ENCODE measurements at places on chromosomes 4 and X. TPM values are rescaled to one million over a fixed set of nuclear protein-coding genes. Genes with fewer than 3 reads are reported as not detected.

DNA sequence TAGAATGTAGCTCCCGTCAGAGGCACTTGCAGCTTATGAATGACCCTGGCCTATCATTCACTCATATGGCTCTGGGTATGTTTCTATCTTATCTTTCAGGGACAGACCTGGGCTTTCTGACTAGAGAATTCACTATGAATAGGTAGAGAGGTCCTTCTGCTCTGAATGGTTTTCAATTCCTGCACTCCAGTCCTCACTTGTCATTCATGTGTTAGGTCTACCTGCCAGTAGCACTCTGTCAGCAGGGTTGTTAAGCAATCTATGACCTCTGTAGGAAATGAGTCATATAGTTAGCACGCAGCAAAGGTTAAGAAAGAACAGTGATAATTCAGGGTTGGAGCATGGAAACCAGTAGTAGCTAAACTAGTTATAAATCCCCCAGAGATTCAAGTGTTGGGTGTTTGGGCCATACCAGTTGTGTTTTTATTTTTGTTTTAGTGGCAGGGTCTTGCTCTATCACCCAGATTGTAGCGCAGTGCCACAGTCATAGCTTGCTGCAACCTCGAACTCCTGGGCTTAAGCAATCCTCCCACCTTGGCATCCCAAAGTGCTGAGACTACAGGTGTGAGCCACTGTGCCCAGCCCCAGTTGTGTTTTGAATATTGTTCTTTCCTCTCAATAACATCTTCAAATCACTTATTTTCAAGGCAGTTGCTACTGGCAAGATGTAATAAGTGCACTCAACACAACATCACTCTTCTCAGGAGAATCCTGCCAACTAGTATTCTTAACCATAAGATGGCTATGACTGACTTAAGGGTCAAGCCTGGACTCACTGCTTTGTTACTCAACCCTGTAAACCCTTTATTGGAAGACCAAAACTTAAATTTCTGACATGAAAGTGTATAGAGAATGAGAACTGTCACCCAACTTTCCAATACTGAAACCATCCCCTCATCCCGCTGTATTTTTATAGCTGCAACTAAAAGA, 25.1 kb downstream of the ARL13A start:
- no peaks in the 10 kb centered on the region for H3K27me3 ChIP-seq
- peaks cover 8% of the 10 kb centered on the region for H3K36me3 ChIP-seq
- H3K4me1 ChIP-seq = peaks cover 10% of the 10 kb centered on the region
- H3K27ac ChIP-seq = no peak overlapping the region

GRCh38 chrX:53287493-53288138, 6.2 kb upstream of the IQSEC2 start:
- H3K4me1 ChIP-seq = peaks cover 21% of the 10 kb centered on the region
- H3K27me3 ChIP-seq = no peaks in the 10 kb centered on the region
- H3K36me3 ChIP-seq = no peaks in the 10 kb centered on the region
- DNase-seq = peak; percentile 39
- H3K4me3 ChIP-seq = peak overlapping the region; percentile 77

- H3K4me1 ChIP-seq = peaks cover 15% of the 10 kb centered on the region
- H3K27me3 ChIP-seq = peaks cover 66% of the 10 kb centered on the region
- H3K36me3 ChIP-seq = no peaks in the 10 kb centered on the region
- H3K27ac ChIP-seq = no peak overlapping the region
- peak overlapping the region; percentile 66 for H3K4me3 ChIP-seq
These were observed 889 bp downstream of the MGARP start for GRCh38 chr4:139278912-139279759.

DNA sequence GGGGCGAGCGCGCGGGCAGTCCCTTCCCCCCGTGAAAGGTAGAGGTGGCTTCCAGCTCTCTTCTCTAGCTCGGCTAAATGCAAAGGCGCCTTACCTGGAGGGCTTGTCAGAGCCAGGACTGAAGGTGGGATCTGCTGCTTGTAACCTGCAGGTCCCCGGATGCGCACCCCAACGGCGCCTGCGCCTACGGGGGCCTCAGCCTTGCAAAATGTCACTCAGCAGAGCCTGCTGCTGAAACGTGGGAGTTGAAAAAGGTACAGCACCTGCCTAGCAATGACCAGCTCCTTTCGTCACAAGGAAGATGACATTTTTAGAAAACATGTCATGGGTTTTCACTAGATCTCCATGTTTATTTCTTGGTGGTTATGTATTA, 583 bp downstream of the ABHD18 start:
- peaks cover 10% of the 10 kb centered on the region for H3K36me3 ChIP-seq
- peak overlapping the region; percentile 95 for H3K27ac ChIP-seq
- H3K4me1 ChIP-seq = peaks cover 29% of the 10 kb centered on the region
- H3K4me3 ChIP-seq = peak overlapping the region; percentile 93
- DNase-seq = peak; percentile 74

- DNase-seq = no peak
- peaks cover 19% of the 10 kb centered on the region for H3K27me3 ChIP-seq
- H3K36me3 ChIP-seq = no peaks in the 10 kb centered on the region
- no peaks in the 10 kb centered on the region for H3K4me1 ChIP-seq
These were observed 7.1 kb upstream of the C4orf54 start for GRCh38 chr4:99664716-99665115.

GRCh38 chr4:5019274-5019673, at the start of gene CYTL1:
TSS of gene CYTL1 (minus strand) at chr4:5019458. CDS start at chr4:5019445, 13 bp downstream.
- peaks cover 20% of the 10 kb centered on the region for H3K27me3 ChIP-seq
- H3K27ac ChIP-seq = no peak within 1 kb of the TSS
- no peaks in the 10 kb centered on the region for H3K36me3 ChIP-seq
- DNase-seq = no peak

Gene CACNA1F
- 2.2 TPM for total RNA-seq

DNA sequence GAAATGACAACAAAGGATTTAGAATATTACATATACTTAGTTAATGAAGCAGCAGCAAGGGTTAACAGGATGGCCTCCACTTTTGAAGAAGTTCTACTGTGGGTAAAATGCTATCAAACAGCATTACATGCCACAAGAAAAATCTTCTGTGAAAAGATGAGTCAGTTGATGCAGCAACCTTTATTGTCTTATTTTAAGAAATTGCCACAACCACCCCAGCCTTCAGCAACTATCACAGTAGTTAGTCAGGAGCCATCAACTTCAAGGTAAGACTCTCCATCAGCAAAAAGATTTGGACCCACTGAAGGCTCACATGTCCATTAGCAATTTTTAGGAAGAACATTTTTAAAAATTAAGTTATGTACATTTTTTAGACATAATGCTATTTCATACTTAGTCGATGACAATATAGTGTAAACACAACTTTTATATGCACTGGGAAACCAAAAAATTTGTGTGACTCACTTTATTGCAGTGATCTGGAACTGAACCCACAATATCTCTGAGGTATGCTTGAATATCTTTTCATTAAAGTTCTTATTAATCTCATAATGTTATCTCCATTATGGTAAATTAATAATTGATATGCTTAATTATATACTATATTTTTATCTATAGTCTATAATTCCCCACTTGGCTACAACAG, 81.2 kb downstream of the SPCS3 start:
- no peak overlapping the region for H3K4me3 ChIP-seq
- H3K27ac ChIP-seq = no peak overlapping the region
- H3K36me3 ChIP-seq = no peaks in the 10 kb centered on the region
- no peak for DNase-seq
- H3K4me1 ChIP-seq = no peaks in the 10 kb centered on the region

Gene NXF2B
- total RNA-seq = not detected

- no peak overlapping the region for H3K4me3 ChIP-seq
- no peak for DNase-seq
- H3K27ac ChIP-seq = no peak overlapping the region
- H3K4me1 ChIP-seq = peaks cover 4% of the 10 kb centered on the region
- H3K27me3 ChIP-seq = no peaks in the 10 kb centered on the region
These were observed 16.6 kb downstream of the GEMIN8 start for GRCh38 chrX:14013054-14013453.

Gene CLGN
- total RNA-seq = not detected

GRCh38 chrX:129798888-129799287, 19.1 kb downstream of the SASH3 start:
- no peak overlapping the region for H3K4me3 ChIP-seq
- H3K4me1 ChIP-seq = peaks cover 8% of the 10 kb centered on the region
- H3K27me3 ChIP-seq = no peaks in the 10 kb centered on the region

DNA sequence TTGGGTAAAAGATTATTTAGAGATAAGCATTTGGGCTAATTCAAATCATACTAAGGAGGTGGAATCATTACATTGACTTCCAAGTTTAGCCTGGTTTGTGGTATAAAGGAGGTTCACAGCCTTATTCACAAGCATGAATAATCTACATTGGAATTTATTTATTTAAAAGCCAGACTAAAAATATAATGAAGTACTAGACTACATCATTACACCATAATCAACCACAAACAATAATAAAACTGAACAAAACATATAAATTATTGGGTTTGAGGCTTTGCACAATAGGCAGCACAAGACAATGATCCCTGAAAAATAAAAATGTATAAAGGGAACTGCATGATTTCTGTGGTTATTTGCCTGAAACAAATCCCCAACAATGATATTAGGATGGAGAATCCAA, 314.0 kb downstream of the GBA3 start:
- no peak for DNase-seq
- H3K27ac ChIP-seq = no peak overlapping the region
- no peak overlapping the region for H3K4me3 ChIP-seq

- DNase-seq = no peak
- H3K4me3 ChIP-seq = no peak overlapping the region
- no peaks in the 10 kb centered on the region for H3K27me3 ChIP-seq
- H3K4me1 ChIP-seq = no peaks in the 10 kb centered on the region
- H3K36me3 ChIP-seq = no peaks in the 10 kb centered on the region
- H3K27ac ChIP-seq = no peak overlapping the region
These were observed 83.6 kb downstream of the MXRA5 start for GRCh38 chrX:3262901-3263300.

- no peaks in the 10 kb centered on the region for H3K36me3 ChIP-seq
- no peaks in the 10 kb centered on the region for H3K4me1 ChIP-seq
- no peak overlapping the region for H3K27ac ChIP-seq
- no peak for DNase-seq
- H3K27me3 ChIP-seq = no peaks in the 10 kb centered on the region
These were observed 2.5 kb upstream of the RXFP1 start for GRCh38 chr4:158519226-158519625.

- peaks cover 1% of the 10 kb centered on the region for H3K36me3 ChIP-seq
- no peaks in the 10 kb centered on the region for H3K27me3 ChIP-seq
- no peak overlapping the region for H3K27ac ChIP-seq
These were observed 58.0 kb downstream of the SH3BGRL start for GRCh38 chrX:81259714-81260395.

DNA sequence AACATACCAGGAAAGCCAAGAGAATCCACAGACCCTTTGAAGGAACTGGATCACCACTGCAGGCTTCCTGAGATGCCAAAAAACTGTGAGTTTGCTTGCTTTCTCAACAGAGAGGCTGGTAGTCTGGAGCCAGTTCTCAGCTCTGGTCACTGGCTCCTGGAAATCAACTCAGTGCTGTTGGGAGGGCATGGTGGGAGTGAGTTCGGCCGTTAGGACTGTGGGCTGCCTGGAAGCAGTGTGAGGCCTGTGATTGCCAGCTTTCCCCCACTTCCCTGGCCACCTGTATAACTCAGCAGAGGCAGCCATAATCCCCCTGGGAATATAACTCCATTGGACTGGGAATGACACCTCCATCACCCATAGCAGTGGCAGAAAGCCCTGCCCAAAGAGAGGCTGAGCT, 122.0 kb upstream of the FSTL5 start:
- no peak overlapping the region for H3K27ac ChIP-seq
- no peak for DNase-seq
- no peaks in the 10 kb centered on the region for H3K27me3 ChIP-seq
- H3K4me1 ChIP-seq = no peaks in the 10 kb centered on the region
- no peak overlapping the region for H3K4me3 ChIP-seq
- H3K36me3 ChIP-seq = no peaks in the 10 kb centered on the region

Gene TAF1
- 66.8 TPM for total RNA-seq

GRCh38 chrX:57519578-57520118, 72.2 kb upstream of the ZXDB start:
- H3K4me1 ChIP-seq = no peaks in the 10 kb centered on the region
- H3K4me3 ChIP-seq = no peak overlapping the region

GRCh38 chr4:108888769-108889168, 125.9 kb upstream of the ETNPPL start:
- H3K27ac ChIP-seq = no peak overlapping the region
- peaks cover 5% of the 10 kb centered on the region for H3K27me3 ChIP-seq
- no peak overlapping the region for H3K4me3 ChIP-seq
- peaks cover 4% of the 10 kb centered on the region for H3K4me1 ChIP-seq

GRCh38 chr4:165711436-165711835, 161.6 kb upstream of the TLL1 start:
- no peak for DNase-seq
- no peaks in the 10 kb centered on the region for H3K27me3 ChIP-seq
- H3K4me3 ChIP-seq = no peak overlapping the region
- no peak overlapping the region for H3K27ac ChIP-seq
- no peaks in the 10 kb centered on the region for H3K36me3 ChIP-seq

GRCh38 chr4:186739802-186740434, 16.3 kb upstream of the FAT1 start:
- no peaks in the 10 kb centered on the region for H3K27me3 ChIP-seq
- no peak for DNase-seq
- H3K4me1 ChIP-seq = no peaks in the 10 kb centered on the region
- H3K27ac ChIP-seq = no peak overlapping the region

DNA sequence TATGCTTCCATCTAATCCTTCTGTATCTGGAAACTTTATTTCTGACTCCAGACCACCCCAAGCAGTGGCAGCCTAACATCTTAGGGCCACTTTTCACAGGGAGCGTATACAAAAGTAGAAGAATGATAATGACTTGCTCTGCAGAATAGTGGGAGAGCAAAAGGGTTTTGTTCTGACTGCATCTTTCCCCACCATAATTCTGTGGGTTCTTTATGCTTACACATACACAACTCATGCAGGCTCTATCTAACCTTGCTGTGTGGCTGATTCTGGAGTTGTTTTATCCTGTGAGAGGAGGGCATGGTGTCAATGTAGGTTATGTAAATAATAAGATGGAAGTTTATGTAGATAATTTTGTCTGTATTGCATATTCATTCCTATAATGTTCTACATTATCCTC, 42.4 kb upstream of the NDNF start:
- no peaks in the 10 kb centered on the region for H3K36me3 ChIP-seq
- no peak for DNase-seq
- no peak overlapping the region for H3K4me3 ChIP-seq
- no peak overlapping the region for H3K27ac ChIP-seq
- no peaks in the 10 kb centered on the region for H3K27me3 ChIP-seq

GRCh38 chrX:48927123-48927522, 8.3 kb upstream of the PIM2 start:
- H3K27ac ChIP-seq = no peak overlapping the region
- no peak overlapping the region for H3K4me3 ChIP-seq
- H3K4me1 ChIP-seq = peaks cover 12% of the 10 kb centered on the region
- peaks cover 15% of the 10 kb centered on the region for H3K36me3 ChIP-seq

Gene AR
- total RNA-seq = not detected

DNA sequence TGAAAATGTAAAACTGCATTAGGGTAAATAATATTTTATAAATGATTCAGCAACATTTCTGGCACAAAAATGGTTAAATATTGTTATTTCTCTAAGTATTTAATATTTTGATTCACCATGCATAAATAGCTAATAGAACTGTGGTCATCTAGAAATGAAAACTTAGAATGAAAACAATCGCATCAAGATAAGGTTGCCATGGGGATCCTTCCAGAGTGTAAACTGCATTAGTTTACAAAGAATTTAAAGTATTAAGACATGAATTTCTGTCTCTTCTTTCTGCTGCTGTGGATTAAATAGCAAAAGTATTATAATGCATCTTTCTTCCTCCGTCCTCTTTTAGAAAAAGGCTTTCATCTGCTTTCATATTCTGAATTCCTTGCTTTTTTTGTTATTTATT, 1064.6 kb upstream of the SLIT2 start:
- H3K4me1 ChIP-seq = no peaks in the 10 kb centered on the region
- no peak overlapping the region for H3K27ac ChIP-seq
- H3K36me3 ChIP-seq = no peaks in the 10 kb centered on the region
- no peaks in the 10 kb centered on the region for H3K27me3 ChIP-seq
- no peak overlapping the region for H3K4me3 ChIP-seq
- DNase-seq = no peak

Measured in activated naive CD8-positive, alpha-beta T cell treated with anti-CD3 and anti-CD28 coated beads, Interleukin-2, amount 10 ng/mL, durations not matched to agents 7 days and 5 days (primary cell).